ENCODE measurements at places on chromosomes 7 and 10.

DNA sequence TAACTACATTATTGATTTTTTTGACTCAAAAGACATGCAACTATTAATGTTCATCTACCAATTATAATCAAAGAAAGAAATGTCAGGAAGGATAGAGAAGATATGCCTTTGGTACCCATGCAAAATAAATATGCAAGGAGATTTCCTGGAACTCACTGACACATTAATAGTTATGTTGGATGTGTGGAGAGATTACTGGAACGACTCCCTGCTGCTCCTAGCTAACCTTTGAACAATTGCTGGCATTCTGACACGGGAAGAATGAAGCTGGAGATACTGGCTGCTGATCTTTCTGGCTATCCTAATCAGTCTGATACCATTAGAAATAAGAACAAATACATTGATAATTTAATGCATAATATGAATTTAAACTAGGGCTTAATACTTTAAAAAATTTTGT, 507.9 kb upstream of the NRG3 start:
- no peak for DNase-seq

DNA sequence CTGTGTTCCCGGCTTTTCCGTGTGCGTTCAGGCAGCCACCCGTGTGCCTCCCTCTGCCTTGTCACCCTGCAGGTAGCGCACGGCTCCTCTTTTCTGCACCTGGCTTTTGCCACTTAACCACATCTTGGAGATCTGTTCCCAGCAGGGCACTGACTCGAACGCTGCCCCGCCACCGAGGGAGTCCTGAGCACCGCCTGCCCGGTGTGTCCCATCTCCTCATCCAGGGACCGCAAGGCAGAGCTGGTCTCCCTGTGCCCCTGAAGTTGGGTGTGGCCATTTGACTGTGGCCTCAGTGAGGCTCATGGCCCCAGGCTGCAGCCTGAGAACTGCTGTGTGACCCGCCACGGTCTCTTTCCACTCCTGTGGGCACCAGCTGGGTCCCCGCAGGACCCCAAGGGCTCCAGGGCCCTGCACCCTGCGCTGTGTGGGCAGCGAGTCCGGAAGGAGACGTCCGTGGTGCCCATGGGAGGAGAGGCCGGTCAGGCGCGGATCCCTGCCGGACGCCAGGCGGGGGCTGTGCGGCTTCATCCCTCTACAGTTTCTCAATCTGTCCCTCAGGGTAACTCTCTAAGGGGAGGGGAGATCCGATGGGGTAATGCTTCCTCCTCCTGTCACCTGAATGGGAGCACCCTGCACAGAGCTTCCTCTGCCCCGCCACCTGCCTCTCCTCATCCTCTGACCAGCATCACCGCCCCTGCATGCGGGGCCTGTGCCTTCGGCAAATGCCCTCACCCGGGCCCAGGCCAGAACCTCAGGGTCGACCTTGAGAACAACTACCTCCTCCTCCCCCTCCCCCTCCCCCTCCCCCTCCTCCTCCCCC, 1.8 kb upstream of the INTS1 start:
- no peak for DNase-seq

DNA sequence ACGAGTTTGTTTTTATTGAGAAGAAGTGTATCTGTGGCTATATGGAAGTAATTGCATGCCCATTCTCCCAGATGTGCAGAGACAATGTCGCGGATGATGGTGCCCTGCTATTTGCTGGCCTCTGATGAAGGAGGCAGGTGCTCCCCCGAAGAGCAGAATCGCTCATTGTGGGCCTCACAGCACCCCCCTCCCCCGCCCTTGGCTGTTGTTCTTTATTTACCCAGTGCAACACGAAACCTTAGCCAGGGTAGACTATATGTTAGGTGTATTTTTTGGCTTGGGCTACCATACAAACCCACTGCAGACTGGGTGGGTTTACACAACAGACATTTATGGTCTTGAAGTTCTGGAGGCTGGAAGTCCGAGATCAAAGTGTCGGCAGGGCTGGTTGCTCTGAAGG, 3.4 kb upstream of the ADCY1 start:
- DNase-seq = no peak

DNA sequence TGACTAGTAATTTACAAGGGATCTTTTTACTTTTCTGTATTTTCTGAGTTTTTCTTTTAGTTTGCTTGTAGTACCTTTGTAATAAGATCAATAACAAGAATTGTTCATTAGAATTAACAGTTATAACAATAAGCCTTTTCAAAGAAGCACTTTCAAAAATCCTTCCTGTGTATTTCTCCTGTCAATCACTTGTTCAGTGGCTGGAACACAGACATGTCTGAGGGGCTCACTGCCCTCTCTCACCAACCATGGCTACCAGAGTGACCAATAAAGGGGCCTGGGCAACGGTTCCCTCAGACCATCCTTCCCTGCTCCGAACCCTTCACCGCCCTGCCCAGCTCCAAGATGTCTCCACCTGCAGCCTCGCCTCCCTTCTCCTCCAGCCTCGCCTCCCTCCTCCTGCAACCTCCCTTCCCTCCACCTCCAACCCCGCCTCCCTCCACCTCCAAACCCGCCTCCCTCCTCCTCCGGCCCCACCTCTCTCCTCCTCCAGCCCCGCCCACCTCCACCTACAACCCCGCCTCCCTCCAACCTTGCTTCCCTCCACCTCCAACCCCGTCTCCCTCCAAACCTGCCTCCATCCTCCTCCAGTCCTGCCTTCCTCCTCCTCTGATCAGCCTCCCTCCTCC, 353.4 kb downstream of the TNS3 start:
- no peak for DNase-seq

DNA sequence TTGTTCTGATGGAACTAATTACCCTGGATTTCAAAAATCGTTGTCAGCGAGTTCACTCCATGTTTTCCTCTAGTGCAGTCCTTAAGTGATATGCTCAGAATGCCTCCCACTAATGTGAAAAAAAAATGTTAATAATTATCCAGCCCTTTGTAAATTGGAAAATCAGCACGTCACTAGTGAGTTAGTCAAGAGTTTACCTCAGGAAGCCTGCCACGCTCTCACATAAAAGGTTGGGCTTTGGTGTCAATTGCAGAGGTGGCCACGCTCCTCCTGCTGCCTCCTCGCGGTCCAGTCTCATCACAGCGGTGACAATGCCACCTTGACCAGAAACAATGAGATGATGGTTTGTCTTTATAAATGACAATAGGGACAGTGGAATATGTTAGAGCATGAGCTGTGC, 22.5 kb downstream of the UPP1 start:
- DNase-seq = no peak

All from stimulated activated CD8-positive, alpha-beta memory T cell treated with anti-CD3 and anti-CD28 coated beads, Interleukin-7, amount 100 ng/mL, for 1 hour (primary cell).